ENCODE measurements at places on chromosomes 2 and 18.

DNA sequence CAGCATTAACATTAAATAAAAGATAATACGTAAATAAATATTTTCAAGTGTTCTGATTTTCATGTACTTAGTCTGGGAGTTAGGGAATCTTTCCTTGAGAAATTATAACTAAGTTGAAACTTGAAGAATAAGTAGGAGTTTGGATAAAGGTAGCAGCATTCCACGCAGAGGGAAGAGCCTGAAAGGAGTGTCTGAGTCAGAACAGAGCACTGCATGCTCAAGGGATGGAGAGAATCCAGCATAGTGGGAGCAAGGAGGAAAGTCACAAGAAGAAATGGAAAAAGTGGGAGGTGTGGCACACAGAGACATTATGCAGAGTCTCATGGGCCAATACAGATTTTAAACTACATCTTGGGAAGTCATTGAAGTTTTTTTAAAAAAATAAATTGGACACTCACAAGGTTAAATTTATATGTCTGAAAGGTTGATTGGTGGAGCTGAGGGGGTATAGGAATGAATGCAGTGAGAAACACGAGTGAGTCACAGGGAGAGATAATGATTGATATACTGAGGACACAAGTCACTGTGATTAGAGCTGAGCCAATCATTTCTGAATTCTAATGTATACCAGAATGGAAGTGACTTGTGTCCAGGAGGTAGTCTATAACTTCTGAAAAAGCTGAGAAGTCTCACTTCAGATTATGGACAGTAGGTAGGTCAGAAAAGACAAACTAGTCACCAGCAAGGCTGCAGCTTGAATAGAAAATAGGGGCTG is 66.9 kb downstream of the ICOS start:
- DNase-seq = no peak

- DNase-seq = no peak
Observed at GRCh38 chr18:74513883-74514205, 17.7 kb downstream of the CNDP2 start.

- no peak for DNase-seq
Observed at GRCh38 chr18:23835506-23835905, 146.3 kb downstream of the LAMA3 start.

DNA sequence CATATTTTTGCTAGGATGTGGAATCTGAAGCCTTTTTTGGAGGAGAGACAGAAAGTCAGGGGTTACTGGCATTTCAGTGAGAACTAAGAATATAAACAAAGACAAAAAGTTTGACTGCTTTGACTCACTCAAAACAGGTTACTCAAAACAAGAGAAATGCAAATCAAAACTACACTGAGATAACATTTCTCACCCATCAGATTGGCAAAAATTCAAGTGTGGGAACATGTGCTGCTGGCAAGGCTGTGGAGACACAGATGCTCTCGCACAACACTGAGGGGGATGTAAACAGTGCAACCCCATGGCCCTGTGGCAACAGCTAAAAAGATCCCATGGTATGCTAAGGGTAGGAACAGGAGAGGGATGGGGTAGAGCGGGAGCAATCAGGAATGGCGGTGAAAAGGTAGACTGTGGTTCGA is 86.6 kb downstream of the DTNB start:
- peak; percentile 7 for DNase-seq

DNA sequence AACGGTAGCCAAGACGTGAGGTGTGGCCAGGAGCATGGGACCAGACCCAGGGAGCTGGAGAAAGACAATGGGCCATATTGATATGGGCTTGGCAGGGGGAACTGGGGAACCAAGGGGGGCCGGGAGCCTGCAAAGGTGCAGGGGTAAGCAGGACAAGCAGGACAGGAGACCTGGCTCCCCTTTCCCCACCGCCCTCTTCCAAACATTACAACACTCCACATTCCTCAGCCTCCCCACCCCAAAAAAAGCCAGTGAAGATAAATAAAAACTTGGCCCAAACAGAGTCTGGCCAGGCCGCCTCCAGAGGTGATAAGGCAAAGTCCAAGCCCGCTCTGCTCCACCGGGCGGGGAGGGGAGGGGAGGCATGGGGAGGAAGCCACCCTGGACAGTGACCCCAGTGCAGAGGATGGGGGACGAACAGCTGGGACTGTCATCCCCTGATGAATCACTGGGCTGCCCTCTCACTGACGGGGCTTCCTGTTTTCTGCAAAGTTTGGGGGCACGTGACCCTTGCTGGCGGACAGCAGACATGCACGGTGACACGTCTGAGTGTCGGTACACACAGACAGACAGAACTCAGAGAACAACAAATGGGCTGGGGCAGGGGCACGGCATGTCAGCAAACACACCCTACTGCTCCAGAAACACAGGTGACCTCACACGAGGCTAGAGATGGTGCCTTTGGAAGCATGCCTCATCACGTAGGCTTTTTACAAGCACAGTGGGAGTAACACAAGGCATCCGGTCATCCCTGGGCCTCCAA is 100.2 kb downstream of the TNS1 start:
- DNase-seq = no peak

DNA sequence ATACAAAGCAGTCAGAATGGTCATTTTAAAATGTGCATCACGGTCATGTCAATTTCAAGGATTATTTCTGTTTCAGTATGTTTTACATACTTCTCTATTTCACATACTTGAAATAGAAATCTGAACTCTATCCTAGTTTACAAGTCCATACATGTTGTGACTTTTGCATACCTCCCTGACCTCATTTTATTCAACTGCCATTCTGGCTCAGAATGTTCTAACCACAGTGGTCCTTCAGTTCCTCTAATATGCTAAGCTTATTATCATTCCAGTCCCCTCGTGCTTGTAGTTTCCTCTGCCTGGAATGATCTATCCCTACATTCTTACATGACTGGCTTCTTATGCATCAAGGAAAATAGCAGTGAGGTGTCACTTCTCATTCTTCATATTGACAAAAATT is 295.6 kb downstream of the KIAA1328 start:
- DNase-seq = no peak

GRCh38 chr2:160952464-160953254 is 207.6 kb upstream of the TANK start:
- DNase-seq = no peak

GRCh38 chr2:216346781-216347180 is 25.5 kb downstream of the MARCHF4 start:
- no peak for DNase-seq

GRCh38 chr18:25346561-25346960 is 5.4 kb downstream of the ZNF521 start:
- no peak for DNase-seq

DNA sequence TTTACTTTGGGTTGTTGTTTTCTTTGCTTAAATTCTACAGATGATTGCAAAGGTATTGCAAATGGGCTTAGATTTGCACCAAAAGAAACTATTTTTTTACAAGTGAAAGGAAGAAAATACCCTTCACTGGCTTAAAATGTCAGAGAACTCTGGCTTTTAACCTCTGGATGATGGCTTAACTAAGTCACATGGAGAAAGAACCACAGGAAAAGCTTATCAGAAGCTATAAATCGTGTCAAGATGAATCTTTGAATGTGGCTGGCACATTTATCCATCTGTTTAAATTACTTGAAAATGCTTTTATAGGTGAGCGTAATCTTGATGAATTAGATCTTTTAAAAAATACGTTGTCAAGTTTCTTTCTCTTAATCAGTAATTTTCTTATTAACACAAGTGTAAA is 32.0 kb upstream of the CCDC178 start:
- DNase-seq = no peak

DNA sequence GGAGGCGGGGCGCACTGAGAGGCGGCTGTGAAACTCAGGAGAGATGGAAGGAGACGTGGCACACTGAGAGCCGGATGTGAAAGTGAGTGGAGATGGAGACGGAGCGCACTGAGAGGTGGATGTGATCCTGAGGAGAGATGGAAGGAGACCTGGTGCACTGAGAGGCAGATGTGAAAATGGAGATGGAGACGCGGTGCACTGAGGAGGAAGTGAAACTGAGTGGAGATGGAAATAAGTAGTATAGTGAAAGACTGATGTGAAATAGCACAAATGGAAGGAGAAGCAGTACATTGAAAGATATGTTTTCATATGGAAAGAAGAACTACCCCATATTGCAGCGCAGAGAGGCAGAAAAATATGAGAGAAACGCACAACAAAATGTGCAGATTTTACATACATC is 281.6 kb upstream of the RGPD4 start:
- no peak for DNase-seq

DNA sequence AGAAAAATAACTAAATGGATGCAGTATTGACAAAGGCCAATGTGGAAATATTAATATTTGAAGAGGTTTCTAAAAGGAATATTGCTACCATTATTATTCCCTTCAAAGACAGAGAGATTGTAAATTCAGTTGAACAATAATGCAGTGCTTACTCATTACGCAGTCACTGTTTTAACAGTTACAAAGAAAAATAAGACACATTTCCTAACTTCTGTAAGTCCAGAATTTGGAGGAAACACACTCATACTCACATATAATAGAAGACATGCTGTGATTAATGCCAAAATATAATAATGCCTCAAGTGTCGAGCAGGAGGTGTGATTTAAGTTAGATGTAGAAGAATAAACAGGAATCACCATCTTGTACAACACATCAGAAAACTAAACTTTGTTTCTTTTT is 389.2 kb downstream of the FBXO15 start:
- no peak for DNase-seq

- no peak for DNase-seq
Observed at GRCh38 chr2:101114268-101114783, 36.9 kb downstream of the TBC1D8 start.

DNA sequence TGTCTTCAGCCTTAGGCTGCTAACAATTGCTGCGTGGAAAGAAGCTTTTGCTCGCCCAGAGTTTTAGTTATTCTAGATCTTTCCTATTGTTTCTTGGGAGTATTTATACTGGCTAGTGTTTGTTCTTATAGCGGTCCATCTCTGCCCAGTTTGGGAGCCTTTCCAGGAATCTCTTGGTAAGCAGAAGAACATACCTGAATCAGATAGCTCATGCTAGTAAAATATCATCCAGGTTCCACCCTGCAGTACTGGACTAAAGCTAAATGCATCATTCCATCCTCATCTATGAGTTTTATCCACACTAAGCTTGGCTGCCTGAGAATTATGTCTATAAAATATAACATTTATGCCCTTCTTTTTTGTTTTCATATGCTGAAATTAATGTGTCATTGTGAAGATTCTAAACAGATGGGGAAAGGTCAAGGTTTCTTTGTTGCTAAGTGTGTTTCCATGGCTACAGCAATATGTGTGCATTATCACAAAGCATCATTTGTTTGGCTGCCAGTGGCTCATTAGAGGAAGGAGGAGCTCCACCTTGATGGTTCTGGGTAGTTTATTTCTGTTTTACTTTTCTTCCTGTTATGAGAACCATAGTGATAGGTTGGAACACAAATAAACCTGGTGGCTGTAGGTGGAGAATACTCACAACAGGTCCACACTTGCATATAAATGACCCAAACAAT is 182.8 kb downstream of the PIK3C3 start:
- no peak for DNase-seq

GRCh38 chr2:57943315-57943714 is 103.3 kb upstream of the VRK2 start:
- DNase-seq = no peak

GRCh38 chr2:238899386-238899785 is 51.5 kb downstream of the TWIST2 start:
- DNase-seq = no peak

- DNase-seq = no peak
Observed at GRCh38 chr18:59395226-59396175, 36.4 kb upstream of the LMAN1 start.

DNA sequence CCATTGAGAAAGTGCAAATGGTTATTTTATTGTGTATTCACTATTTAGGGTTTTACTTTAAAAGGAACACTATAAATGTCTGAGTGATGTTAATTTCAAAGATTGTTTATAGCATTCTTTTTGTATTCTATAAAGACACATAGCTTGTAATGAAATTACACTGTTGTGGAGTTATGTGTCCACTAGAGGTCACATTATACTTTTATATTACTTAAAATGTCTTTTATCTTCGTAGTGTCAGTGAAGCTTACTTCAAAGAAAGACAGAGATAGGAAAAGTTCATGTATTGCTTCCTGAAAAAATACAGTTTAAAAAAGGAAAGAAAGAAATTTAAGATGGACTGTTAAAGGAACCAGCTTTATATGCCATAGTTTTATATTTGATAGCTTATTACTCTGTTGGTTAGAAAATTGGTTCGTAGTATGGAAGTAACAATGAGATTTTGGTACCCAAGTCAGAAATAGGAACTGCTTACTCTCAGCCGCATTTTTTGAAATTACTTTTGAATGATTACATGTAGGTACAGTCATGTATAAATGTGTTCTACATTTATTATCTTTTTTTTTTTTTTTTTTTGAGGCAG is 20.5 kb downstream of the APLF start:
- no peak for DNase-seq

- DNase-seq = no peak
Observed at GRCh38 chr2:7703543-7704144, 786.4 kb downstream of the RNF144A start.

GRCh38 chr2:20744366-20745335 is 77.7 kb downstream of the GDF7 start:
- DNase-seq = no peak
